ENCODE measurements at places on chromosomes 5 and 9. TPM values are rescaled to one million over a fixed set of nuclear protein-coding genes. Genes with fewer than 3 reads are reported as not detected.

DNA sequence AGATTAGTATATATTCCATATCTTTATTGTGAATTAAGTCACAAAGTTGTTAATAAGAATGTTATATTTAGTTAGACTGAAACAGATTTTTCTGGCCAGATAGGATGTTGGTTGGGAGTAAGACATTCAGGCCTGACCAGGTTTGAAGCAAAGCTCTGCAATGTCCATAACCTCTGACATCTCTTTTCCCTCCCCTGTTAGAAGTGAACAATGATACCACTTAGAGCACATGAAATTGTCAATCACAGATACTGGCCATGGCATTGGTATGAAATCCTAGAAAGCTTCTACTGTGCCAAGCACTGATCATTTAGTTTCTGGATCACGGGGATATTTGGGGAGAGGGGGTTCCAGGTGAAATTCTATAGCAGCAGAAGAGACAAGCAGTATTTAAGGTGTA is 1455.1 kb upstream of the CDH9 start:
- DNase-seq = no peak

DNA sequence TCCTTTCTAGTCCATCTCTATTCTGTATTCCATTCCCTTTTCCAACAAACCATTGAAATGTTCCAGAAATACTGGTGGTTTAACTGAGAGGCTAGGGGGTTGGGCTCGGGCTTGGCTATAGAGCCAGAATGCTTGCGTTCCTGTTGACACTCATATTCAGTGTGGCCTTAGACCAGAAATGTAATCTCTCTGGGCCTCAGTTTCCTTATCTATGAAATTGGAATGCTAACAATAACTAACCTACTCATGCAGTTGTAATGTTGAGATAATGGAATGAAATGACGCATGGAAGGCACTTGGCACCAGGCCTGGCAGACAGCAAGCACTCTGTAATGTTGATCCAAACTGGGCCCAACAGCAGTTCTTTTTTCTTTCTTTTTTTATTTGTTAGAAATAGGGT is 26.8 kb downstream of the JADE2 start:
- DNase-seq = no peak

- DNase-seq = peak; percentile 78
These were observed 118.4 kb downstream of the ARHGAP26 start for GRCh38 chr5:142888469-142889085.

- no peak for DNase-seq
These were observed 62.7 kb downstream of the ZSWIM6 start for GRCh38 chr5:61394793-61395192.

DNA sequence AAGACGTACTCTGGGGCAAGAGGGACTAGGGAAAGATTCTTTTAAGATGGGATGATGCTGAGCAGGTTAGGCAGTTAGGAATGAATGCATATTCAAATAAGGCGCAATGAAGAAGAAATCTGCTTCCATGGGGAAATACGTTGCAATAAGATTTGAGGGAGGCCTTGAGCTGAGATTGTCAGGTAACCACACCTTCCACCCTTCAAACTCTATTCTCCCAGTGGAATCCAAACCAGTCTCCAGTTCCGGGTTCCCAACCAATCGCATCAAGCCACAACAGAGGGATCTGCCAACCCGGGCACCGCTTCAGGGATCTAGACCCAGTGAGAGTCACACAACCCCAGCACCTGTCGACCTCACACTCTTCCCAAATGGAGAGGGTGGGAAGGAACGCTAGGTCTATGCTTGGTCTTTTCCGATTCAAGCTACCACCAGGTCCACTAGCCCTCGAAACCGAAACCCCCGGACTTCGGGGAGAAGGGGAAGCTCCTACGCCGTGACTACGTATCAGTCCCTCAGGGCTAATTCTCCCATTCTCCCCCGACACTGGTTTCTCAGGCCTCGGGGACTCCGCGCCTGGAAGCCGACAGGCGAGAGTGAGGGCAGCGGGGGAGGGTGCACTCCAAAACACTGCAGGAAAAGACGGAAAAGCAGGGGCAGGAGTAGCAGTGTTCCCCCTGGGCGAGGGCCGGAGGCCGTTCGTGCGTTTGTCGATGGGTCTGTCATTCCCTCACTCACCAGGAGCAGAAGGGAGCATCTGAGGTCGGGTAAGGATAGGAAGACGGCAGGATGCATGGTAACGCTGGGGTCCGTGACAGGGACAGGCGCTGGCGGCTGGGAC is 534 bp downstream of the ERP44 start:
- peak; percentile 73 for DNase-seq

GRCh38 chr9:70428781-70429180 is 14.3 kb upstream of the KLF9 start:
- DNase-seq = no peak

GRCh38 chr9:25010027-25010662 is 464.4 kb upstream of the IZUMO3 start:
- DNase-seq = no peak

DNA sequence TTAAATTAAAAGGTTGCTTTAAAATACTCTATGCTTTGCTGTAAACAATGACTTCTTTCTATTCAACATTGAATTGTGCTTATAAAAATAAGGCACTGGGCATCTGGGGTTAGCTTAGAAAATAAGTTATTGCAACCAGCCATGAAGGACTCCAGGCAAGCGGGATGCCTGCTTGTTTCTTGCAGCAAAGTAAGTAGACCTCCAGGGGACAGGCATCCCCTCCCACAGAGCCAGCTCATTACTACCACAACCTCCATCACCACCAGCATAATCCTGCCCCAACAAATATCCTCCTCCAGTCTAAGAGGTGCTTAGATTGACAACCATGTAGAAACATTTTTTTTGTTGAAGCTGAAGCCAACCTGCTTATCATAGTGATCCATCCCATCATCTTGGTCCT is 190.4 kb downstream of the TARS1 start:
- DNase-seq = no peak

DNA sequence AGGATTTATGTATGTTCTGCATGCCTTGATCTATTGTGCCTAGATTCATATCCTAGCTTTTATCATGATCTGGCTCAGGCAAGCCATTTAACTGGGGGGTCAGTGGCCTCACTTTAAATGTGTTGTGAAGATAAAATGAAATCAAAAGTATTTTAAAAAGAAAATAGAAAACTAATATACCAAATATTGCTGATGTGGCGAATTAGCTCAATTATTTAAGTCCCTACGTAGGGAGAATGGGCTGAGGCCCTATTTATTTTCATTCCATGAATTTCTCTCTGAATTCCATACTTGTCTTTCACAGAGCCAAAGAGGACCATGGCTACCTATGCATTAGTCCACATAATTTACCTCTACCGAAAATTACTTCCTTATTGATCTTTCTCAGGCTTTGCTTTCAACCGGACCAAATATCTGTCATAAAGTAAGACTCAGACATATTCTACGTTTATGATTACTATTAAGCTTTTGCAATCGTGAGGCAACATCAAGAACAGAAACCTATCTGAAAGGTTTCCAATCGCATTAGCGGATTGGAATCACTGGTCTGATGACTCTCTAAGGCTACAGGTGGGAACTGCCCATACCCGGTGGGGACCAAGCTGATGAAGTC is 1.7 kb downstream of the MBLAC2 start:
- no peak for DNase-seq

GRCh38 chr5:140550147-140551079 is 3.0 kb downstream of the EIF4EBP3 start:
- DNase-seq = no peak

DNA sequence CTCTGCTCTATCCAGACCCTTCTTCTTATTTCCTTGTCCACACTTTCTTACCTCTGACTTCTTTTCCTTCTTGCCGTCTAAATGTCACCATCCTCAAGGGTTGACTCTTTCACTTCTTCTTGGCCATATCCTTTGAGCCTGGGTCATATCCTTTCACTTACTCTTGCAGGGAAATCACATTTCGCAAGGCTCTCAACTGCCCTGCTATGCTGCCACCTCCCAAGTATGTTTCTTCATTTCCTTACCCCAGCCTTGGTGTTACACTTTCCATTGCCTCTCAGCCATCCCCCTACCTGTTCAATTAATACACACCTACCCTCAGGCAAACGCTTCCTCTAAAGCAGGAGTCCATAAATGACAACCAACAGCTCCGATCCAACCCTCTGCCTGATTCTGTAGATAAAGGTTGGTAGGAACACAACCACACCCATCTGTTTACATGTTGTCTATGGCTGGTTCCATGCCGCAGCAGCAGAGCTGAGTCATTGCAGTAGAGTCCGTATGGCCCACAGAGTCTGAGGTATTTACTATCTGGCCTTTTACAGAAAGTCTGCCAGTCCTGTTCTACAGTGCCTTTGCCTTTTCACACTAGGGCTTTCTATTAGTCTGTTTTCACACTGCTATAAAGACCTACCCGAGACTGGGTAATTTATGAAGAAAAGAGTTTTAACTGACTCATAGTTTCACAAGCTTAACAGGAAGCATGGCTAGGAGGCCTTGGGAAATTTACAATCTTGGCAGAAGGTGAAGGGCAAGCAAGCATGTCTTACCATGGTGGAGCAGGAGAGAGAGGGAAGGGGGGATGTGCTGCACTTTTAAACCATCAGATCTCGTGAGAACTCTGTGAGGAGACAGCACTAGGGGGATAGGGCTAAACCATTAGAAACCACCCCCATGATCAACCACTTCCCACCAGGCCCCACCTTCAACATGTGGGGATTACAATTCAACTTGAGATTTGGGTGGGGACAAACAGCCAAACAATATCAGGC is 97.9 kb downstream of the SV2C start:
- no peak for DNase-seq

- no peak for DNase-seq
These were observed 242.7 kb downstream of the SYK start for GRCh38 chr9:91044354-91044753.

DNA sequence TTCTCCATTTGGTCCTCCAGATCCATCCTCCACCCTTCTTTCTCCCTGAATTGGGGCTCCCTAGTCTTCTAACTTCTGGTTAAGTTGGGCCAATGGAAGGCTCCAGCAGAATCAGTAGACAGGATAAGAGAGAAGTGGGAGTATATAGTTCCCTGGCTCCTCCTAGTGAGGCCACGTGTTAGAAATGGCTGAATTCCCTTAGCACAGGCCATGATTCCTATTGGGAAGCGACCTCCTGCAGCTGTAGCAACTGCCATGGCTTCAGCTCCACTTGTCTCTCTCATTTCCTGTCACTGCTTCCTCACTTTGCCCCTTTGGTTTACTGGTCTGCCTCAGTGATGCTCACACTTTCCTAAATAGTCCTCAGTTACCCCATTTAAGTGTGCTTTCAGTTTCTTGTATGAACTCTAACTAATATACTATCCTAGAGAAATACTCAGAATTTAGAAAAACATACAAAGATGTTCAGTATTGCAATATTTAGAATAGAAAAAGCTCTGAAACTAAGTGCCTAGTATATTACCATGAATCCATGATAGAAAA is 104.8 kb upstream of the SMARCA2 start:
- no peak for DNase-seq

- no peak for DNase-seq
These were observed 104.4 kb downstream of the FANCC start for GRCh38 chr9:95213117-95213516.

DNA sequence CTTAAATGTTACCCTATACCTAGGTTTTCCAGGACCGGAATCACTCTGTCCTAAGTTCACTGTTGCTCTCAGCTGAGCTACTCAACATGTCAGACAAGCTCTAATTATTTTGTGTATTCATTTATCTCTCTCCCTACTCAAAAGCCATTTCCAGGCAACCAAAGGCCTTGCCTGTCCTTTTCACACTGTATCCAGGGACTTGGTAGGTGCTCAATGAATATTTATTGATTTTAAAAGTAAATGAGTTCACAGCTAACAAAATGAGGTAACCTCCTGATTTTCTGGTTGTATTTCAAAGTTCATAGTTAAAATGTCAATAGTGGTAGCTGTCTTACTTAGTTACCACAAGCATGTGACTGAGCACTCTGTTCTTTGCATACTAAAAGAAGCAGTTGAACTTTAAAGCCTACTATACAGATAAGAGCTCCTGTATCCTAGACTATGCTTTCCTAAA is 522.2 kb downstream of the ACTL7B start:
- no peak for DNase-seq

DNA sequence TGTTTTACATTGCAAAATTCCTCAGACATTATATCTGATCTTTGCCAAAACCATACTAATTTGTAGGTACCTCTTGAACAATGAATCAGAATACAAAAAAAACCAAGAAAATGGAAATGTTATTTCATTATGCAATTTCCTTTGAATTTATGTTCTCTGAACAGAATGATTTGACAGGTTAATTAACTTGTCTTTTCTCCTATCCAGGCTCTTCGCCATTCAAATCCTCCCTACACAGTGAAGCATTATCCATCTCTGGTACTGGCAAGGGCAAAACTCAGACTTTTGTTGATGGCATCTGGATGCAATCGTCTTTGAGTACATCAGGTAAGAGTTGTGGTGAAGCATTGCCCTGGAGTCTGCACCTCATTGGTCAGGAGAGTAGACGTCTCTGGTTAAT is 655.7 kb upstream of the ITGA1 start:
- no peak for DNase-seq

GRCh38 chr5:123147128-123147715 is 58.2 kb downstream of the PRDM6 start:
- DNase-seq = no peak

GRCh38 chr5:178778919-178779318 is 48.5 kb upstream of the ZNF354A start:
- no peak for DNase-seq

DNA sequence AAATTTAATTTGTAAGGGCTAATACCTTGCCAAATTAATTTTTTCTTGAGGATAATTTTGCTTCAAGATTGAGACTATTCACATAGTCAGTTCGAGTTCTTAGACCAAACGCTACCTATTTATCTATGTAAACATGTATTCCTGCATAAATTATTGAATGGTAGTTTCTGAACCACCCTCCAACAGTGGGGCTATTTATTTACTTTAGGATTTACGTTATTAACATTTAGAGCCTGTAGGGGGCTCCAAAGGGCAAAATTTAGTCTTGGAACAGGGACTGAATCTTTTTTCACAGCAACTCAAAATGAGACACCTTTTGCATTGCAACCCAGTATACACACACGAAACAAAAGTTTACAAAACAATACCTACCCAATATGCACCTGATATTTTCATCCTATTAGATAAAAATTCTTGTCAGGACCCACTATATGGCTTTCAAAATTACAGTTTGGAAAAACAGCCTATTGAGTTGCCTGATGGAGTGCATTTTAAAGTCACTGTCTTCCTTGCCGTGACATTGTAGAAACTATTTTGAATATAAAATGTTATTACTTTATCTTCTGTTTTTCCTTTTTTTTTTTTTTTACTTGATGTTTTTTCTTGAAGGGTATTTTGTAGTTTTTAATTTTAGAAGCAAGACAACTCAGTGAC is 47.1 kb upstream of the POU4F3 start:
- DNase-seq = peak; percentile 11

- peak; percentile 68 for DNase-seq
These were observed 192.1 kb upstream of the TRIM32 start for GRCh38 chr9:116494815-116495634.

The PAX5 gene
- total RNA-seq = 3.0 TPM

The NEURL1B gene
- total RNA-seq = 17.8 TPM

The IL33 gene
- total RNA-seq = 0.05 TPM

The KLHL9 gene
- total RNA-seq = 25.5 TPM

The SLC27A6 gene
- total RNA-seq = 0.04 TPM

The SLC34A1 gene
- total RNA-seq = not detected

The BAAT gene
- 0.10 TPM for total RNA-seq

The LECT2 gene
- not detected for total RNA-seq

The ORM1 gene
- total RNA-seq = not detected

The SLC6A18 gene
- not detected for total RNA-seq

The IFNA13 gene
- total RNA-seq = not detected

The GALNT12 gene
- total RNA-seq = 2.2 TPM
